Stimulated activated CD8-positive, alpha-beta memory T cell treated with anti-CD3 and anti-CD28 coated beads, Interleukin-7, amount 100 ng/mL, for 1 hour (primary cell): ENCODE measurements at places on chromosomes 1 and 21.
A peak's percentile ranks its signal among the peaks of the same experiment; 100 is the strongest.

GRCh38 chr1:18883636-18884418, 18.5 kb downstream of the ALDH4A1 start:
- DNase-seq: peak; percentile 64

GRCh38 chr1:230804396-230804795, 57.2 kb downstream of the CAPN9 start:
- no peak for DNase-seq

GRCh38 chr21:26168371-26168770, 2.2 kb downstream of the APP start:
- no peak for DNase-seq

DNA sequence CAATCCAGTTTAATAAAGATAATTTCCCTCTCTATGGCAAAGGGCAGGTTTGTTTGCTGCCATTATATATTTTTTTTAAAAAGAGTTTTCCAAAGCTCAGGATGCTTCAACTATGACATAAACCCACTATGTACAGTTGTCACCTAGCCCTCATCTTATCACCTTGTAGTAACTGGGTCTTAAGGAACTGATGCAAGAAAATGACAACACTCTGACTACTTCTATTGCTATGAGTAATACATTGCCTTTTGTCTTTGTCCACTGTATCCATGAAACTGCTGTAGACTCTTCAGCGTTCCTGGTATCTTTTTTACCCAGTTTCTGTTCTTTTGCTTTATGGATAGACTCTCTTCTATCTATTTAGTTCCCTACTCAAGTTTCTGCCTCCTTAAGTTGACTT, 586.5 kb downstream of the NEGR1 start:
- no peak for DNase-seq

- DNase-seq: no peak
Observed at GRCh38 chr1:162732566-162733335, 57.8 kb upstream of the HSD17B7 start.

- no peak for DNase-seq
Observed at GRCh38 chr1:3306583-3307291, 147.7 kb upstream of the ARHGEF16 start.

DNA sequence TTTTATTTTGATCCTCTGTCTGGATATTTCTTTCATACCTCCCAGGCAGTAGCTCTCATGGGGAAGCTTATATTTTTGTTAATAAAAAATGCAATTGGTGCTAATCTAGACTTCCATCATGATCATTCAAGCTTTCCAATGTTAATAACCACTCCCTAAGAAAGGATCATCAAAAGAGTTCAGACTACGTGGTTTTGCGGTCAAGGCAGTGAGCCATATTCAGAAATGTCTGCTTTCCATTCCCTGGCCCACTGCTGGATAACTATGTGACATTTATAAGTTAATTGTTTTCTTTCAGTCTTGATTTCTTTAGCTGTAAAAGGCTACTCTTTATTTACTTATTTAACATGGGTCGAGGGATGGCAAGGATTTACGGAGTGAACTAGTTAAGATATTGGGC, 414.6 kb downstream of the LMO4 start:
- DNase-seq: no peak

DNA sequence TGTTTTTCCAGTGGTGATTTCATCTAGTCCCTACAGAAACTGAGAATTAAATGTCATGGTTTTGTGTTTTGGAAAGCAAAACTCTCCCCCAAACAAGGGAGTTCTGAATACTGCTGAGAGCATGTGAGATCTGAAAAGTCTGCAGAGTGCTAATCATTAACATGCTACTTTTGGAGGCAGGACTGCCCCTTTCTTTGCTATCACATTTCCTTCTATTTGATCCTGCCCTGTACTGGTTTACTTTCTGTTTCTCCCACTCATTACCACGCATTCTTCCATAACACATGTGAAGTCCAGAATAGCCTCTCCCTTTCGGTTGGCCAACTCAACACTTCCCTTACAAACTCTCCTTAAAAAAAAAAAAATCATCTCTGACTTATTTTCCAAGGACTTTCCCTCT, 63.6 kb downstream of the GADD45A start:
- DNase-seq: no peak

DNA sequence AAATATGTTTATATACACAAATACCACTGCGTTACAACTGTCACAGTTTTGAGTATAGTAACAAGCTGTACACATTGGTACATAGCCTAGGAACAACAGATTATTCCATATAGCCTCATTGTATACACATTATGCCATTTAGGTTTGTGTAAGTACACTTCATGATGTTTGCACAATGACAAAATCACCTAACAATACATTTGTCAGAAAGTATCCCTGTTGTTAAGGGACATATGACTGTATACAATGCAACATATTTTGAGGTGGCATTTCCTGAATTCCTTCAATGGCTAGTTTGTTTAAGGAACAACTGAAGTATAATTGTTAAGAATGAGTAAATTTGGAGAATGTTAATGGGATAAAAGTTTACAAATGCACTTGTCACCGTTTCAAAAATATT, 19.0 kb downstream of the PLPPR5 start:
- no peak for DNase-seq

GRCh38 chr1:208541225-208541855, 297.2 kb upstream of the PLXNA2 start:
- no peak for DNase-seq

DNA sequence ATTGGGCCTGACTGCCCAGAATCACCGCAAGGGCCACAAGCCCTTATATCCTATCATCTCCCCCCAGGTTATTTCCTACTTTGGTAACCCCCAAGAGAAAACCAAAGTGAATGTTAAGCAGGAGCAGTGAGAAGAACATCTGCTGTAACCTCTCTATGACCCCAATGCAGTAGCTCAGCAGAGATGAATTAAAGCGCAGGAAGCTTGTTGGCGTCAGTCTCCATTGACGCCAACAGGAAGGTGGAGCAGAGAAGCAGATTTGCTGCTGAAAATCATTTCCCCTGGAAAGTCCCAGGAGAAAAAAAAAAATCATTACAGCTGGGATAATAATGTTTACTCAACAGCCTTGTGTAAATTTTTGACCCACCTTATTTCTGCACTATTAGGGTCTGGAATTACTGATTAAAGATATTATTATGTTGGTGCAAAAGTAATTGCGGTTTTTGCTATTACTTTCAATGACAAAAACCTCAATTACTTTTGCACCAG, 33.2 kb upstream of the FAM163A start:
- no peak for DNase-seq

- DNase-seq: no peak
Observed at GRCh38 chr1:112894561-112895011, 61.4 kb downstream of the SLC16A1 start.

DNA sequence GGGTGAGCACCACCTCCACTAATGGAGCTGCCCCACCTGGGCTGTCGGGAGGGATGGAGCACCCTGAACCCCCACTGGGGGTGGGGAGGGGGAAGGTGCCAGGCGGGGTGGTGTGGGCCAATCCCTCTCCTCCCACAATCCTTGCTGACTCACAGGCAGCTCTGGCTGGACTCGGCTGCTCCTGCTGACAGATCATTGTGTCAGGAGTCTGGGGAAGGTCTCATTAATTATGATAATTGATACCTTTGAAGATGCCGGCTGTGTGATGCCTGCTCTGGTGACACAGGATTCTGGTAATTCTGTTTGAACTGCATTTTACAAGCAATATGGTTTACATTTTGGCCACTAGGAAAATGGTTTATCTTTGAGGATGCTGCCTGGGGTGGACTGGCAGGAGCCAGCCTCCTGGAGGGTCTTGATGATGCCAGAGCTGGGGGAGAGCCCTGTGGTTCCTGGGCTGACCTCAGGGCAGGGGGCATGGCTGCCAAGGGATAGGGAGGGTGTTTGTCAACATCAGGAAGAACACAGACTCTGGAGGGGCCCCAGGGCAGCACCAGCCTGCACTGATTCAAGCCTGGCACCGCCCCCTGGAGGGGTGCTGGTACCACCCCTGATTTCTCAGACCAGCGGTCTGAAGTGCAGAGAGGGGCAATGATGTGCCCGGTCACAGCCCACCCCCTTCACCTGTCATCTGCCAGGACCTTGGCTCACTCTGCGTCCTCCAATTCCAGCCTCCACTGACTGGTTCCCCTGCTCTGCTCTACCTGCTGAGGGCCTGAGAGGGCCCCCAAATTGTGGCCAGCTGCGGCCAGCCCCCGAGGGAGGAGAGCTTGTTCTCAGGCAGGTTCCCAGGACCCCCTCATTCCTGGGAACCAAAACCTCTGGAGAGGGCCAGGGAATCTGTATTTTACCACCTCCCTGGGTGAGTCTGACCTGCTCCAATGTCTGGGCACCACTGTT, 338.8 kb downstream of the MATN1 start:
- no peak for DNase-seq

DNA sequence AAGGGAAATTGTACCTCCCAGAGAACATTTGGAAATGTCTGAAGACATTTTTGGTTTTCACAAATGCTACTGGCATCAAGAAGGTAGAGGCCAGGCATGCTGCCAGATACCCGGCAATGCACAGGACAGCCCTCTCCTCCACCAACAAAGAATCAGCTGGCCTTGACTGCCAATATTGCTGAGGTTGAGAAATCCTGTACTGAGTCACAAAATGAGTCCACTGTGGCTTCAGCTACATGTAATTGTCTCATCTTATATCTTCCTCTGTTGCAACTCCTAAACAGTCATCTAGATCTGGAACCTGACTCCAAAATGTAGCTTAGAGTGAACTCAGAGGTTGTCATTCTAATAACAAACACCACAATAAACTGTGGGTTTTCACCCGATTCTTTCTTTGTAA, 327.5 kb upstream of the POGK start:
- no peak for DNase-seq

- DNase-seq: no peak
Observed at GRCh38 chr1:36143424-36143823, 5.9 kb downstream of the TRAPPC3 start.

- DNase-seq: no peak
Observed at GRCh38 chr1:29256394-29256793, 20.1 kb downstream of the PTPRU start.
